Dorsolateral prefrontal cortex (tissue), 122 donors: ENCODE measurements at places on chromosomes 3 and 15.
A peak's percentile ranks its signal among the peaks of the same experiment; 100 is the strongest.

DNA sequence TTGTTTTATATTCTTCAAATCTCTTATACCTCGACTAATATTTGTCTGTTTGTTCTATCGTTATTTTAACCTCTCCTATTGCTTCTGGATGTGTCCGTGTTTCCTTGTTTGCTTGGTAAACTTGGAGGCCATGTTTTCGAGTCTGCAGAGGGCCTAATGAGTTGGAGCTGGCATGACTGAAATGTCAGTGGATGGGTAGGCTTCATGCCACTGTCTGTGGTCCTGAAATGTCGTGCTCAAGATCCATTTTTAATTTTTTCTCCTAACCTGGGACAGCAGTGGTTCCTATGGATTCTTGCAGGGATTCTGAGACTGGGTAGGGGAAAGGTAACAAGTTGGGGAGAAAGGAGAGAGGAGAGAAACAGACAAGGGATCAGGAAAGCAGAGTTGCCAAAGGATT is 18.8 kb upstream of the GASK1A start:
- DNase-seq = no peak

DNA sequence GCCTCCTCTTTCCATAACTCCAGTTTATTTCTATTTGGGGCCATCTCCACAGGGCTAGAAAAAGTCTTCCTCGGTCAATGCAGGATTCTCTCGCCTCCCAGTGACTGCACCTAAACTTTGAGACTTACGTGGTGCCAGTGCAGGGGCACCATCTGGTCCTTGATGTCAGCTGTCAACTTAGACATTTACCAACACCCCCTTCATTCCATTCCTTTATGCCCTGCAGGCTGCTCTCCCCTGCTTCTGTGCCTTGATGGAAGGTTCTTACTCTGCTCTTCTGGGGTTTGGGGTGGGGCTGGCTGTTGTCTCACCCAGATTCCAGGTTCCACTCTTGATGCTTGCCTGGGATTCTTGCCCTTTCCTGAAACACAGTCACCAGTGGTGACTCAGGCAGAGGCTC is 101.8 kb downstream of the ST8SIA2 start:
- DNase-seq = no peak

GRCh38 chr15:38354315-38354929 is 99.5 kb upstream of the FAM98B start:
- peak; percentile 80 for DNase-seq

- DNase-seq = no peak
These were observed 276.2 kb upstream of the LRRFIP2 start for GRCh38 chr3:37450561-37450960.

- DNase-seq = no peak
These were observed 74.6 kb downstream of the GTPBP8 start for GRCh38 chr3:113065336-113065735.

- DNase-seq = no peak
These were observed 59.1 kb upstream of the UMPS start for GRCh38 chr3:124671106-124671505.

- DNase-seq = no peak
These were observed 63.3 kb upstream of the RGMA start for GRCh38 chr15:93152360-93152759.

- no peak for DNase-seq
These were observed 106.8 kb upstream of the IGF1R start for GRCh38 chr15:98541519-98541918.

GRCh38 chr15:40567111-40567510 is 2.0 kb upstream of the RPUSD2 start:
- DNase-seq = no peak

- no peak for DNase-seq
These were observed 4.6 kb downstream of the GLCE start for GRCh38 chr15:69164807-69165636.

GRCh38 chr3:60202052-60202726 is 1049.1 kb downstream of the FHIT start:
- no peak for DNase-seq

GRCh38 chr3:185702262-185703225 is 116.4 kb downstream of the SENP2 start:
- DNase-seq = no peak

DNA sequence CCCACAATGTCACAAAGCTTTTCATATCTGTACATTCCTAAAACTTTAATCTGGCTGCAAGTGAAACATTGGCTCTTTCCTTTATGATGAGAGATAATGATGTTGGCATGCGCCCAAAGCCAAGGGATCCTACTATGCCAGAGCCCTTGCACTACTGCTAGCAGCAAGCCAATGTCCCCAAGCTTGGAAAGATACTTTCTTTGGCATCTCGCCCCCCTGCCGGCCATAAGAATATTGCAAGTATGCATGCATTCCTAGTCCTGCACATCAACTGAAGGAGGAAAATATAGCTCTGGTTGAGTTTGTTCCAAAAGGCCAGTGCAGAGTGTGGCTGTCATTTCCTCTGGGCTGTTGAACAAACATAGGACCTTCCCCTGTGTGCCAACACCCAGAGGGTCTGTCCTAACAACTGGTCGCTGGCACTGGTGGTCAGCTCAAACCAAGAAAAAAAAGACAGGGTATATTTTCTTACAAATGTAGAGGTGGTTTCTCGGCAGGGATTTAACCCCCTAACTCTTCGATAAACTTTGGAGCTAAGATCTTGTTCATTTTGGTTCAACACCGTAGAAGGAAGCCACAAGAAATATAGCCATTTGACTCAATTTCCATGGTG is 120.9 kb upstream of the ZBED2 start:
- peak; percentile 62 for DNase-seq

- peak; percentile 16 for DNase-seq
These were observed 62.6 kb upstream of the IQSEC1 start for GRCh38 chr3:13135811-13136321.

DNA sequence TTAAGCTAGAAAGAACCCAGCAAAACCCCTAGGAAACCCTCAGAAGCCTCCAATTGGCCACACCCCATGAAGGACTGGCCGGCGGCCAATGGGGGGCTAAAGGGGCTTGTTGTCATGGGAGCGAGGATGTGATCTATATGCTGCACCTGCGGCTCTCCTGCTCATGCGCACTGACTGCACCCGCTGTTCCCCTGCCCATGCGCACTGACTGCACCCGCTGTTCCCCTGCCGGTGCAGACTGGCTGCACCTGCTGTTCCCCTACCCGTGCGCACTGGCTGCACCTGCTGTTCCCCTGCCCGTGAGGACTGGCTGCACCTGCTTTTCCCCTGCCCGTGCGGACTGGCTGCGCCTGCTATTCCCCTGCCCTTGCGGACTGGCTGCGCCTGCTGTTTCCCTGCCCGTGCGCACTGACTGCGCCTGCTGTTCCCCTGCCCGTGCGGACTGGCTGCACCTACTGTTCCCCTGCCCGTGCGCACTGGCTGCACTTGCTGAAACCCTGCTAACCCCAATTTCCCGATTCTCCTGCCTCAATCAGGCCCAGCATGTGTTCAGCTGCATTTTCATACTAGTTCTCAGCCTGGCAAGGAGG is 16.8 kb upstream of the MCCC1 start:
- DNase-seq = peak; percentile 69

DNA sequence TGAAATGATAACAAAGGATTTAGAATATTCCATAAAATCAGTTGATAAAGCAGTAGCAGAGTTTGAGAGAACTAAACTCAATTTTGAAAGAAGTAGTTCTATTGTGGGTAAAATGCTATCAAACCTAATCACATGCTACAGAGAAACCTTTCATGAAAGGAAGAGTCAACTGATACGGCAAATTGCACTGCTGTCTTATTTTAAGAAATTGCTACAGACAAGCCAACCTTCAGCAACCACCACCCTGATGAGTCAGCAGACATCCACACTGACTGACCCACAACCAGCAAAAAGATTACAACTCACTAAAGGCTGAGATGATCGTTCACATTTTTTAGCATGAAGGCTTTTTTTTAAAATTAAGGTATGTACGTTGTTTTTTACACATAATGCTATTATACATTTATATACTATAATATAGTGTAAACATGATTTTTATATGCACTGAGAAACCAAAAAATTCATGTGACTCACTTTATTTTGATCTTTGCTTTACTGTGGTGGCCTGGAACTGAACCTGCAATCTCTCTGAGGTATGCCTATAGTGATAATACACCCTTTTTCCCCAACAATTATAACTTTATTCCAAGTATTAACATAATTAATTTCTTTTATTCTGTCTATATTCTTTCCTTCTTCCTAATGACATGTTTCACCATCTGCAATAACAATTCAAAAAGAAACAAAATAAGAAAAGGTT is 109.9 kb downstream of the TBC1D5 start:
- no peak for DNase-seq

DNA sequence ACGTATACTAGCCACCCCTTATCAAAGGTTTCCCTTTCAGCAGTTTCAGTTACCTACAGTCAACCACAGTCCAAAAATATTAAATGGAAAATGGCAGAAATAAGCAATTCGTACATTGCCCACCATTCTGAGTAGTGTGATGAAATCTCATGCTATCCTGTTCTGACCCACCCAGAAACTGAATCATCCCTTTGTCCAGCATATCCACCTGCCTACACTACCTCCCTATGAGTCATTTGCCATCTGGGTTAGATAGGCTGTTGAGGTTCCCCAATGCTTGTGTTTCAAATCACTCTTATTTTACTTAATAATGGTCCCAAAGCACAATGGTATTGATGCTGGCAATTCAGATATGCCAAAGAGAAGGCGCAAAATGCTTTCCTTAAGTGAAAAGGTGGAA is 15.3 kb upstream of the PHC3 start:
- DNase-seq = no peak

GRCh38 chr15:80777826-80778620 is 1.1 kb upstream of the CEMIP start:
- no peak for DNase-seq

- DNase-seq = no peak
These were observed 12.5 kb upstream of the GK5 start for GRCh38 chr3:142237891-142238290.

GRCh38 chr15:89648106-89649012 is 6.9 kb downstream of the KIF7 start:
- no peak for DNase-seq

GRCh38 chr3:151615464-151615863 is 118.3 kb upstream of the AADACL2 start:
- no peak for DNase-seq

GRCh38 chr15:84914909-84915605 is 30.6 kb downstream of the SLC28A1 start:
- DNase-seq = no peak

- no peak for DNase-seq
These were observed 464 bp upstream of the MRPS25 start for GRCh38 chr3:15065550-15066007.

- DNase-seq = no peak
These were observed 967.8 kb upstream of the CFAP20DC start for GRCh38 chr3:60017631-60018030.

- DNase-seq = no peak
These were observed 22.3 kb downstream of the EHD4 start for GRCh38 chr15:41950127-41950483.

DNA sequence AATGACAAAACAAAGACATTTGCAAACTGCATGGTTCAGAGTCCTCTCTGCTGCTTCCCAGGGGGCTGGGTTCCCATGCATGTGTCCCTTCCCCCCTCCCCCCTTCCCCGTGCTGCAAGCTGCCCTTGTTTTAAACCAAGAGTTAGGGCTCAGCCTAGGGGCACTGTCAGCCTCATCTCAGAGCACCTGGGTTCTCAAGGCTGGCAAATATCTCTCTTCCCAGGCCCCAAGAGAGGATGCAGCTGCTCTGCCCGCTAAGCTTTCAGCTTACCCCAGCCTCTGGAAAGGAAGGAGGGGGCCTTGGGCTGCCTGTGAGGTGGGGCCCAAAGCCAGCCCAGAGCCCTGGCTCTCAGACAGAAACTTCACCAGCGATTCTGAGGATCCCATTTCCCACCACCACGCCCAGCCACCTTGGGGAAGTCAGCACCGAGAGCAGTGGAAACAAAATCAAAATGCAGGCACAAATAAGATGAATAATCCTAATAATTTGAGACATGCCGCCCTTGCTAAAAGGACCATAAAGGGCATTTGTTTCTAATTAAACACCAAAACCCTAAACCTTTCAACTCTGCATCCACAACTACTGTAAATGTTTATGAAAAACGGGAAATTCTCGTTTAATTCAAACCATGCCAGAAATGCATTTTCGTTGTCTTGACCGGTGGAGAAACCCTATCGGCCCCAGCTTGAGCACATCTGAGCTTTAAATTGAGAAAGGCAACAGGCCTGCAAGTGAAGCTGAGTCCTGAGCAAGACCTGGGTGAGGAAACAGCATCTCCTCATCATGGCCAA is 67.7 kb upstream of the WNT5A start:
- no peak for DNase-seq

DNA sequence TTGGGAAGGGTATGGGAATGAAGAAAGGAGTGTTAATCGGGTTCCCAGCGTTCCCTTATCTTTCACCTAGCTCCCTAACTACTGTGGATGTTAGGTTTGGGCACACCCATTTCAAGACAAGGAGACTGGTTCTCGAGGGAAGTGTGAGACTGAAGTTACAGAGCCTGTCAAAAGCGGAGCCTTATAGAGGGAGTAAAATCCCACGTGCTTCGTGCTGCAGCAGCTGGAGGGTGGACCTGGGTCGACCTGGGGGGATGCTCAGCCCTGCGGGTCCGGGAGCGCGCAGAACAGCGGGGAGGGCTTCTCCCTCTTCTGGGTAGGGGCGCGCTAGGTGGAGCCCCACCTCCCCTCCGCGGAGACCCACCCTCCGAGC is 314 bp upstream of the TMED3 start:
- no peak for DNase-seq
